Cortex of kidney (tissue), 1 donor: ENCODE measurements at places on chromosomes 1 and 21.

DNA sequence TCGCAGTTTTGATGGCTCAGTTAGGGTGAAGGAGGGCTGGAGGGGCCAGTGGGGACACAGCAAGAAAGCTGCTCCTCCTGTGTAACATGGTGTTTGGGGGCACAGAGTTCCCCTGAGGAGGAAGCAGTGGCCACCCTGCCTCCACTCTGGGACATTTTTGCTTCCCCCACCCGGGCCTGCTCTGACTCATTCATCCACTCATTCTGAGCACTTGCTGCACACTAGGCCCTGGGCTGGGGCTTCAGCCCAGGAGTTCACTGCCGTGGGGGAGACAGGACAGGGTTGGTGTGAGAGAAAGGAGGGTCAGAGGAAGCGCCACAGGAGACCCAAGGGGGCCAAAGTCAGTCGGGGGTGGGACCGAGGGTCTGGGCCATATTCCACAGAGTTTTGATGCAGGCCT is 41.4 kb upstream of the ACOT11 start:
- no peak for DNase-seq

- no peak for DNase-seq
Observed at GRCh38 chr1:109641861-109642260, 14.0 kb upstream of the GSTM4 start.

- no peak for DNase-seq
Observed at GRCh38 chr1:192574073-192574472, 1.5 kb upstream of the RGS1 start.

GRCh38 chr1:39091845-39092645 is 65.9 kb downstream of the NDUFS5 start:
- no peak for DNase-seq

DNA sequence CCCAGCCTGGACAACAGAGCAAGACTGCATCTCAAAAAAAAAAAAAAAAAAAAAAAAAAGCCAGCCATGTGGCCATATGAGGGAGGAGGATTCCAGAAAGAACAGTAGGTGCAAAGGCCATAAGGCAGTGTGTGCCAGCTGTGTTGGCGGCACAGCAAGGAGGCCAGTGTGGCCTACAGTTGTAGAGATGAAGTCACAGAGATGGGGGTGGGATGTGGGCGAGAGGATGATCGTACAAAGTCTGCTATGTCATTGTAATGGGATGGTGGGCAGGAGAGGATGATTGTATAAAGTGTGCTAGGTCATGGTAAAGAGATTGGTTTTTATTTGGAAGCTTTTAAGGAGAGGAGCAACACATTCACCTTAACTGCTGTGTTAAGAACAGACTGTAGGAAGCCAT is 9.8 kb upstream of the CR1 start:
- DNase-seq = no peak

DNA sequence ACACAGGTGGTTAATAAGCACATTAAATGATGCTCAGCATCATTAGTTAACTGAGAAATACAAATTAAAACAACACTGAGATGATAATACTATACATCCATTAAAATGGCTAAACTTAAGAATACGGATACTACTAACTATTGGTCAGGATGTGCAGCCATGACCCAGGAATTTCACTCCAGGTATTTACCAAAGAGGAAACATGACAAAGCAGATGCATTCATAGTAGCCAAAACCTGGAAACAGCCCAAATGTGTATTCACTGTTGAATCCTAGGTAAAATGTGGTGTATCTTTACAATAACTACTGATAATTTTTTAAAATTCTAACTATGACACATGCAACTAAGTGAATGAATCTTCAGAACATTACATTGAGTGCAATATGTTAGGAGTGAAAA is 73.0 kb downstream of the PTPRC start:
- DNase-seq = no peak

GRCh38 chr21:41589620-41590175 is 81.7 kb upstream of the TMPRSS2 start:
- no peak for DNase-seq

- DNase-seq = no peak
Observed at GRCh38 chr1:219990782-219991510, 55.4 kb downstream of the EPRS1 start.

DNA sequence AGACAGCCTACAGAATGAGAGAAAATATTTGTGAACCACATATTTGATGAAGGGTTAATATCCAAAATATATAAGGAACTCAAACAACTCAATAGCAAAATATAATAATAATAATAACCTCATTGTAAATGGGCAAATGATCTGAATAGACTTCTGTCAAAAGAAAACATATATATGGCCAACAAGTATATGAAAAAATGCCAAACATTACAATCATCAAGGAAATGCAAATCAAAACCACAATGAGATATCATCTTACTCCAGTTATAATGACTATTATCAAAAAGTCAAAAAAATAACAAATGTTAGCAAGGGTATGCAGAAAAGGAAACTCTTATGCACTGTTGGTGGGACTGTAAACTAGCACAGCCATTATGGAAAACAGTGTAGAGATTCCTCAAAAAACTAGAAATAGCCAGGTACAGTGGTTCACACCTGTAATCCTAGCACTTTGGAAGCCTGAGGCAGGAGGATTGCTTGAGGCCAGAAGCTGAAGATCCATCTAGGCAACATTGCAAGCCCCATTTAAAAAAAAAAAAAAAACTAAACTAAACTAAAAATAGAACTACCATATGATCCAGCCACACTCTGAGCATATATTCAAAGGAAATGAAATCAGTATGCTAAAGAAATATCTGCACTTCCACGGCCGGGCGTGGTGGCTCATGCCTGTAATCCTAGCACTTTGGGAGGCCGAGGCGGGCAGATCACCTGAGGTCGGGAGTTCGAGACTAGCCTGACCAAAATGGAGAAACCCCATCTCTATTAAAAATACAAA is 17.3 kb upstream of the TRIM67 start:
- DNase-seq = no peak

DNA sequence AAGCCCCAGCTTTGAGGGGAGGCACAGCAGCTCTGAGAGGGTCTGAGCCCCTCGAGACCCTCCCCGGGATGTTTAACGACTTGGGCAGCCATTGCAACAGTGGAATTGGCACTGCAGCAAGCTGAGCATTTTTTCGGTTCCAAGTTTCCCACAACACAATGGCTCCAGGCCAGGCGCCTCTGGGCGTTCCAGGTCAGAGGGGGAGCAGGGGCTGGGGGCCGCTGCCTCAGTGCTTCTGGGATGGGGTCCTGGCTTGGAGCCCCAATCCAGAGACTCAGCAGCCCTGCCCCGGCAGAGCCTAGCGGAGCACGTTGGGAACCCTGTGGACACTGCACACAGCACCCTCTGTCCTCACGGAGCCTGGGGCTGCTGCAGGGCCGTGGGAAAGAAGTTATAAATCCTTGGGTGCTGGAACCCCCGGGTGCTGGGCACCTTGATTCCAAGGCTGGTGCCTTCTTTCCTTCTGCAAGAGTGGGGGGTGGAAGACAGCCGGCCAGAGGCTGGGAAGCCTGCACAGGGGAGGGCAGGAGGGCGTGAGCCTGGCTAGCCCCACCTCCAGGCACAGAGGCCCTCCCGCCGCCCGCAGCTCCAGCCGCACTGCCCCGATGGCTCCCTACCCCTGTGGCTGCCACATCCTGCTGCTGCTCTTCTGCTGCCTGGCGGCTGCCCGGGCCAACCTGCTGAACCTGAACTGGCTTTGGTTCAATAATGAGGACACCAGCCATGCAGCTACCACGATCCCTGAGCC is 50.1 kb downstream of the COL18A1 start:
- no peak for DNase-seq

DNA sequence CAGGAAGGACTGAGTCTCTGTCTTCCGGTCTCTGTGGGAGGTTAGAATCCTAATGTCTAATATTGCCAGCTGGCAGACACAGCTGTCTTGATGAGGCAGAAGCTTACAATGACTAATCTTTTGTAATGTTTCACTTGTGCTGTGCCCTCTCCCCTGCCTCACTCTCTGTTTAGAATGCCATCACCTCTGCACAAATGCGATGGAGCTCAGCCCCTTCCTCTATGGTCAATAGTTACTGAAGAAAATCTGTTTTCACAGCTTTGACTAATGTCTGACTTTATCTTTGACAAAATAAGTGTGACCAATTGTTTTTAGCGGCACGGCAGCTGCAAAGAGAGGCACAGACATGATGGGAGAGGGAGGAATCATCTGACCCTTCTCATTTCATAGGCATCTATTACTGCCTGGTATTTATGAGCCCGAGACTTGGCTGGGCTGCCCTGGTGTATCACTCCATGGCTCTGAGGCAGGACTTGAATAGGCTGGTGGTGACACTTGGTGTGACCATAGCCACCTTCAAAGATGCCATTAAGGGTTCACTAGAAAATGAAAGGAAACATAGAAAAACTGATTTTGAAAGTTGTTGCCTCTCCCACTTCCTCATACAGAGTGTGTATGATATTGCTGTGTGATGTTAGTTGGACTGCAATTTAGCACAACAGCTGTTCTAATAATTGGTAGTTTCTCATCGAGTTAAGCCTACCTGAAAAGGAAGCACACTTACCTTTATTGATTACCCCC is 163.2 kb upstream of the NBPF11 start:
- no peak for DNase-seq

DNA sequence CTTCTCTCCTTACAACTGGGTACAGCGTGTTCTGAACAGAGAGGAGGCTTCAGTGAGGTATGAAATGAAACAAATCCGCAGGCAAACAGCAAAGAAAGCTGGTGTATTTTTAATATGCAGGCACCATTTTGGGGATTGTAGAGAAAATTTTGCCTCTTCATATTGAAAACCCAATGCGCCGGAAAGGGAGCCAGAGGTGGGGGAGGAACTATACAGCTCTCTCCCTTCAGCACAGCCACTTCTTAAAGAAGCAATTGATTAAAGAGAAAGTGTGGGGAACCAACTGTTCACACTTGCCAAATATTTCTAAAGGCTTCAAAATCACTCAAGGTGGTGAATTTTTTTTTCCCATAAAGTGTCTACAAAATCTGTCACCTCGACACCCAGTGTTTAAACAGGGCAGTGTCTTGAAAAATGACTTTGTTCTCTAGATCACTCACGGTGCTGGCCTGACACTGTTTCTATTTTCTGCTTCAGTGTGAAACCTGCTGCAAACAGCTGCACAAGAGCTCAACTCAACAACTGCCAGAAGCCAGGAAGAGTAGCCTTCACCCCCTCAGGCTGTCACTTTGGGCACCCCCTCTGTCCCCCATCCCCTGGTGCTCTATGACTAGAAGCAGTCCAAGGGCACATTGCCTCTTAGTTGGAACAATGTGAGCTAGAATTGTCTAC is 123.8 kb upstream of the CTTNBP2NL start:
- no peak for DNase-seq

DNA sequence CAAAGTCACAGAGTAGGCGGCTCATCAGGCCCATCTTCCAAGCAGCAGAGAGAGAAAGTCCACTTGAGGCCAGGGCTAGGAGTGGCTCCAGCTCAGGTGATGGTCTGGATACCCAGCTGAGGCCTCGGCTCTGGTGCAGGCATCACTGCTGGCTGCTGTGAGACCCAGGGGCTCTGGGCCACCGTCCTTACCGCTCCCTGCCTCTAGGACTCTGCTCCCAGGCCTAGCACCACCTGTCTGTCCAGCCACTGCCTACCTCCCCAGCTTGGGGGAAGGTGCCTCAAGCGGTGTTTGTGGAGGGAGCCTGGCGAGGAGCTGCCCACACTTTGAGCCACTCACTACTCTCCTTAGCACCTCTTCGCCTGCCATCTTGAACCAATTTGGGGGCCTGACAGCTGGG is 57.9 kb downstream of the DMRTB1 start:
- no peak for DNase-seq

GRCh38 chr21:38968887-38969543 is 163.3 kb downstream of the ETS2 start:
- DNase-seq = no peak

GRCh38 chr21:35410656-35411055 is 361.6 kb upstream of the RUNX1 start:
- no peak for DNase-seq

- DNase-seq = no peak
Observed at GRCh38 chr1:230334447-230334837, 91.7 kb downstream of the PGBD5 start.

DNA sequence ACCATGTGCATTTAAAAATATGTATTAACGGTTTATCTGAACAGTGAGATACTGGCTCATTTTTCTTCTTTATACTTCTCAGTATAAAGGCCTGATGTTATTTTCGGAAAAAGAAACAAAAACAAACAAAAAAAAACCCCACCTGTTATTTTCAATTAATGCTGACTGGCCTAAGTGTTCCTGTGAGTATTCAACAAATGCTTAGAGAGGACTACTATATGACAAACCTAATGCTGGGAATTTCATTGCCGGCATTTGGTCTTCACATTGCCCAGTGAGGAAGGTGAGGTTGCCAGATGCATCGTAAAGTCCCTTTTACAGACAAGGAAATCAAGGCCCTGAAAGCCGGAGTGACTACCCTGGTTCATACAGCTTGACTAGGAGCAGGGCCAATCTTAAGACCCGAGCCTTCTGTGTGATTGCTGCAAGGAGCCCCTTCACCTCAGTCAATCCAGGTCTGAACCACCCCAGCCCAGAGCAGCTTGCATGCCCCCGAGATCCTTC is 599 bp downstream of the MRPL24 start:
- no peak for DNase-seq

DNA sequence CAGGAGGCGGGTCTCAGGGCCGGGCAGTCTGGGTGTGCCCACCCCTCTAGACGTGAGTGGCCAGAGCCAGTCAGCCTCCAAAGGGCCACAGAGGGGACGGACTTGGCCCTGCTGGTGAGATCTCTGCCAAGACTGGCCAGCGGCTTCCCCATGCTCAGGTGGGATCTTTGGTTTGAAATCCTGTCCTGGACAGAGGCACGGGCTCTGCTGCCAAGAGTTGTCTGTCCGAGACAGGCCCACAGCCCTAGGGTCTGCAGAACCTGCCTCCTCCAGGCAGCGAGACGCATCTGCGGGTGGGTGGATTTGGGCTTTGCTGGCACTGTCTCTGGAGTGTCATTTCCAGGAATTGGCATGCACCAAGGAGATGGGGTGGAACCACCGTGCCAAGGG is 44.3 kb upstream of the CCDC27 start:
- DNase-seq = no peak

DNA sequence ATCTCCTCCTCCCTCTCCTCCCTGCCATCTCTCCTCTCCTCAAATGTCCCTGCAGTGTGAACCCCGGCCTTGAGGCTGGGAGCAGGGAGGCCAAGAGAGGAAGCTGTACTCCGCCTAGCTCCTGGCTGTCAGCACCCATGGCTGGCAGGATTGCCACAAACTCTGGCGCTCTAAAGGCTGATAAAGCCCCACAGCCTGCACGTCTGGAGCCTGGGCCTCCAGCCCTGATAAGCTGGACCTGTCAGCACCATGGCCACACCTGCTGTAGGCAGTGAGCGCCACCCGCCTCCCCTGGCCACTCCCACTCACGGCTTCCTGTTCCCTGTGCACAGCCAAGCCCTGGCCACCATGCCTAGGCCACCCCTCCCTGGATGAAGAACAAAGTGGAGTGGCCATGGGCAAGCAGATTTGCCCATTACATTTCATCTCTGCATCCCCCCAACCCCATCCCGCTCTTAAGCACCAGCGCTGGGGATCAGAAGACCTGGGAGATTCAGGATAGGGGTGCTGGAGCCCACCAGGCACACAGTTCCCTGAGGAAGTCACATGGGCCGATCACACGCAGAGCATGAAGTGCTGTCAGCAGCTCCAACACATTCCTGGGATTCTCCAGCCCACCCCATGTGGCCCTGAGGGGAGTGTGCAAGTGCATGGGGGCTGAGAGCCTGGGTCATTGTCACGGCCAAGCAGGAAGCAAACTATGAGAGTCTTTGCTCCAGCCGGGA is 24.2 kb upstream of the NPPB start:
- no peak for DNase-seq
